ENCODE measurements at places on chromosomes 4 and X.

- DNase-seq: no peak
Measured at GRCh38 chrX:42519666-42520231, 258.2 kb downstream of the PPP1R2C start.

- DNase-seq: no peak
Measured at GRCh38 chrX:13661735-13662288, 8.9 kb downstream of the TCEANC start.

- DNase-seq: no peak
Measured at GRCh38 chr4:56658528-56658927, 22.6 kb downstream of the HOPX start.

GRCh38 chr4:23969635-23970145, 79.8 kb upstream of the PPARGC1A start:
- no peak for DNase-seq

GRCh38 chr4:170111085-170111484, 21.3 kb upstream of the AADAT start:
- no peak for DNase-seq

- DNase-seq: no peak
Measured at GRCh38 chr4:15065516-15065915, 63.2 kb downstream of the CPEB2 start.

DNA sequence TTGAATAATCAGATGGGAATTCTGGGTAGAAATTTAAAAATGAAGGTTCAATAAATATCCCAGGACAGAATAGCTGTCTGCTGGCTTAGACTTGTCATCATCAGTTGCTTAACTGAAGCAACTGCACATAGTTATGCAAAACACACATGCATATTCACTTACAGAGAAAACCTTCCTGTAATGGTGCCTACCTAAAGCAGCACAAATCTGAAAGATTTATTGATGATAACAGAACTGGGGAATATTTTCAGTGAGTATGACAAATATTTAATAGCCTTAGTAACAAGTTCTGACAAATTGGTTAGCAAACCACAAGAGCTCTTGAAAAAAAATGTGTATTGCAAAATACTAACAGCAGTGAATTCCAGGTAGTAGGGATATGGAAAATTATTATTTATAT, 606.8 kb upstream of the BOD1L1 start:
- no peak for DNase-seq

- no peak for DNase-seq
Measured at GRCh38 chrX:133972916-133973315, 12.5 kb downstream of the GPC3 start.
